ENCODE measurements at places on chromosomes 7 and 10.
A peak's percentile ranks its signal among the peaks of the same experiment; 100 is the strongest.

GRCh38 chr10:105063796-105064195, 422.7 kb downstream of the SORCS3 start:
- H3K36me3 ChIP-seq, result no peaks in the 10 kb centered on the region
- no peaks in the 10 kb centered on the region for H3K4me1 ChIP-seq
- H3K27me3 ChIP-seq, result no peaks in the 10 kb centered on the region
- no peak for DNase-seq
- H3K4me3 ChIP-seq, result no peak overlapping the region
- no peak overlapping the region for H3K27ac ChIP-seq

DNA sequence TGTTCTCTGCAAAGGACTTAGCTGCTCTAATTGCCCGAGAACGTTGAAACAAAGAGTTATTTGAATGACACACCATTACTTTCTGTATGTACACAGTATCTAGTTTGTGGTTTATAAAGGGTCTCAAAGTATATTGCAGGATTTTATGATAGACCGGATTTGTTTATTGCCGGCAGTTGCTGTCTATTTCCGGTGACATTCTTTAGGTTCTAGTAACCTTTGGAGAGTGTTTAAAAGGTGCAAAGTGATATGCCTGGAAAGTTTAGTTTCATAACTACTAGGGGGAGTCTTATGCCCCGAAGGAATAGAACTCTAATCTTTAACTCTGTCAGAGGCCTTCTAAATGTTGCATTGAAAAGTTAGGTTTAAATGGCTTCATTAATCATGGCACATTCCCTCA, 63.8 kb downstream of the PAPSS2 start:
- H3K4me1 ChIP-seq, result no peaks in the 10 kb centered on the region
- no peak overlapping the region for H3K4me3 ChIP-seq
- no peaks in the 10 kb centered on the region for H3K36me3 ChIP-seq
- no peak overlapping the region for H3K27ac ChIP-seq
- no peaks in the 10 kb centered on the region for H3K27me3 ChIP-seq

DNA sequence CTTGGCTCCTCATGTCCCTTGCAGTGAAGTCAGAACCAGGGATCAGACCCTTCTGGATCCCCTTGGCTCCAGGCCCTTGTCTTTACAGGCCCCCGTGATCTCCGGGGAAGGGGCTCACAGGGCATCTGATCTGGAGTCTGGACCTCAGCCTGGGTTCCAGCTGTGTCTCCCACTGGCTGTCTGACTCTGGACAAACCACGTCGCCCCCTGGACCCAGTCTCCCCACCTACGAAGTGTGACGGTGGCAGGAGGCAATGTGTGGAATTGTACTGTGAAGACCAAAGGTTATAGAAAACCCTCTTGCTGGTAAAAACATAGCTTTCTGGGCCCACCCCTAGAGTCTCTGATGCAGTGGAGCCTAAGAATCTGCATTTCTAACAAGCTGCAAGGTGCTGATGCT, 15.5 kb upstream of the C10orf71 start:
- H3K4me3 ChIP-seq, result no peak overlapping the region
- H3K36me3 ChIP-seq, result no peaks in the 10 kb centered on the region
- H3K27me3 ChIP-seq, result no peaks in the 10 kb centered on the region
- no peaks in the 10 kb centered on the region for H3K4me1 ChIP-seq
- DNase-seq, result no peak

DNA sequence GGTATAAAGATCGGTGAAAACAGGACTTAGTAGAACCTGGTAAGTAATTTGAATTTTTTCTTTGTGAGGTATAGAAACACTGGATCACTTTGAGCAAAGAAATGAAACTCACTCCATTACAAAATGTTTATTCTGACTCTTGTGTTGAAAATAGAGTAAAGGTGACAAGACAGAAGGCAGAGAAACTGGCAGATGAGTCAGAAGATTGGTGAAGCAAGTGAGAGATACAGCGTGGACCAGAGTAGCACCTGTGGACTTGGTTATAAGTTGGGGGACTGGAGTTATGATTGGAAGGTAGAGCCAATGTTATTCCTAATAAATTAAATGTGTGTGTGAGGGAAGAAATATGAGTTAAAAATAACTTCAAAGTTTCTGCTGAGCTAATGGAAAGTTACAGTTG, 620.9 kb downstream of the ZWINT start:
- H3K27me3 ChIP-seq, result no peaks in the 10 kb centered on the region
- no peaks in the 10 kb centered on the region for H3K4me1 ChIP-seq
- no peaks in the 10 kb centered on the region for H3K36me3 ChIP-seq

- H3K4me1 ChIP-seq, result no peaks in the 10 kb centered on the region
- no peak overlapping the region for H3K4me3 ChIP-seq
- no peak overlapping the region for H3K27ac ChIP-seq
Observed at GRCh38 chr7:98970016-98970615, 91.8 kb downstream of the TRRAP start.

- H3K27me3 ChIP-seq, result no peaks in the 10 kb centered on the region
- H3K27ac ChIP-seq, result no peak overlapping the region
- H3K4me1 ChIP-seq, result no peaks in the 10 kb centered on the region
- no peak overlapping the region for H3K4me3 ChIP-seq
Observed at GRCh38 chr7:10205696-10206095, 768.0 kb upstream of the PHF14 start.

DNA sequence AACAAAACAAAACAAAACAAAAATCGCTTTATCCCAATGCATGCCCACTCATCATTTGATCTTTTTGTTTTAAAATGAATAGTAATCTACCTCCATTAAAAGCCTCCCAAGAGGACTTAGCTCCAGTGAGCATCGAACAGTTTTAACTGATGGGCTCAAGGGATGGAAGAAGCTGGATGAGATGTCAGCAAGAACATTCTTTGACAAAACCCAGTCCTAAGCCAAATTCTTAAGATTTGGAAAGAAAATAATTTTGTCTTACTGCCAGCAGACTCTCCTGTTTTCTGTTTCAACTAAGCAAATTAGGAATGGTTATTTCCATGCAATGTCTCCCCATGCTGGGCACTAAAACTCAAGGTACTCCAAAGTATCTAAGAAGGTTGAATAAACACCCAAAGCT, 127.3 kb downstream of the RNLS start:
- no peaks in the 10 kb centered on the region for H3K36me3 ChIP-seq
- H3K4me1 ChIP-seq, result no peaks in the 10 kb centered on the region
- H3K27me3 ChIP-seq, result no peaks in the 10 kb centered on the region

DNA sequence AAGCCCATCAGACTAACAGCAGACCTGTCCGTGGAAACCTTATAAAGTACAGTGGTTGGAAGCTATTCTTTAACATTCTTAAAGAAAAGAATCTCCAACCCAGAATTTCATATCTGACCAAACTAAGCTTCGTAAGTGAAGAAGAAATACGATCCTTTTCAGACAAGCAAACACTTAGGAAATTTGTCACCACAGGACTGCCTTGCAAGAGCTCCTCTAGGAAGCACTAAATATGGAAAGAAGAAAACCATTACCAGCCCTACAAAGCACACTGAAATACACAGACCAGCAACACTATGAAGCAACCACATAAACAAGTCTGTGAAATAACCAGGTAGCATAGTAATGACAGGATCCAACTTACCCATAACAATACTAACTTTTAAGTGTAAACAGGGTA, 177.7 kb upstream of the PRSS1 start:
- H3K27me3 ChIP-seq, result peaks cover 13% of the 10 kb centered on the region
- H3K36me3 ChIP-seq, result no peaks in the 10 kb centered on the region
- no peak overlapping the region for H3K27ac ChIP-seq
- no peak overlapping the region for H3K4me3 ChIP-seq
- no peak for DNase-seq
- no peaks in the 10 kb centered on the region for H3K4me1 ChIP-seq

DNA sequence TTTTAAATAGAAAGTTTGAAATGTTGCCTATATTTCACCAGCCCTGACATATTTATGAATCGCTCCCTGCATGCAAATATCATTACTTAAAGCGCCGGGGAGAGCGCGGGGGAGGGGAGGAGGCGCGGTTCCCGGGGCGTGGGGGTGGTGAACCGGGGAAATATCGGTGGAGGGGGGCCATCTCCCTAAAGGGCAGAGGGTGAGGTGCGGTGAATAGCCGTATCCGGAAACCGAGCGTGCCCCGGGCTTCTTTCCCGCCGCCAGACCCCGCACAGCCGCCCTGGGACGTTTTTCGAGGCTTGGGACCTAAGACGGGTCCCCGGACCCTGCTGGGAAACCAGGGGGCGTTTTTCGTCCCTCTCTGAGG, 6.9 kb upstream of the ZNF503 start:
- peak overlapping the region; percentile 89 for H3K4me3 ChIP-seq
- H3K27me3 ChIP-seq, result no peaks in the 10 kb centered on the region
- H3K36me3 ChIP-seq, result no peaks in the 10 kb centered on the region
- no peak for DNase-seq

- peak overlapping the region; percentile 52 for H3K27ac ChIP-seq
- H3K4me1 ChIP-seq, result no peaks in the 10 kb centered on the region
- H3K27me3 ChIP-seq, result no peaks in the 10 kb centered on the region
- DNase-seq, result no peak
Observed at GRCh38 chr7:38311329-38311937, 38.0 kb upstream of the TARP start.

- no peak overlapping the region for H3K27ac ChIP-seq
- H3K27me3 ChIP-seq, result no peaks in the 10 kb centered on the region
- H3K4me1 ChIP-seq, result no peaks in the 10 kb centered on the region
Observed at GRCh38 chr7:93957767-93958166, 36.2 kb downstream of the GNG11 start.

DNA sequence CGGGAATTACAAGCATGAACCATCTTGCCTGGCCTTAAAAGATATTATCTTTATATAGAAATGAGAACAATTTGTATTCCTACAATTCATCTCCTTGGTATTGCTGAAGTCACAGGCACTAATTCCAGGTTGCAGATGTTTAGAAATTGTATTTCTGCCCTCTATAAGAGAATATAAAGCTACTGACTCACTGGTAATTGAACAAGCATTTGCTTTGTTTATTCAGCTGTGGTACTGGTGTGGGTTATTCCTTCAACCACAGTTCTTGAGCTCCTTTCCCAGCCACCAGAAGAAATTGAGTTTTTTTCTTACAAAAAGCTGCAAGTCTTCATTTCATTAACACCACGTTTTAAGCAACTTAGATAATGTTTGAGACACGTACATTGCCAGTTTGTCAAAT, 29.0 kb upstream of the MPP7 start:
- peaks cover 2% of the 10 kb centered on the region for H3K4me1 ChIP-seq
- H3K4me3 ChIP-seq, result no peak overlapping the region

- H3K27ac ChIP-seq, result no peak overlapping the region
- no peaks in the 10 kb centered on the region for H3K4me1 ChIP-seq
- no peak for DNase-seq
- H3K4me3 ChIP-seq, result no peak overlapping the region
- H3K27me3 ChIP-seq, result no peaks in the 10 kb centered on the region
Observed at GRCh38 chr10:103175580-103176285, 17.3 kb downstream of the NT5C2 start.

DNA sequence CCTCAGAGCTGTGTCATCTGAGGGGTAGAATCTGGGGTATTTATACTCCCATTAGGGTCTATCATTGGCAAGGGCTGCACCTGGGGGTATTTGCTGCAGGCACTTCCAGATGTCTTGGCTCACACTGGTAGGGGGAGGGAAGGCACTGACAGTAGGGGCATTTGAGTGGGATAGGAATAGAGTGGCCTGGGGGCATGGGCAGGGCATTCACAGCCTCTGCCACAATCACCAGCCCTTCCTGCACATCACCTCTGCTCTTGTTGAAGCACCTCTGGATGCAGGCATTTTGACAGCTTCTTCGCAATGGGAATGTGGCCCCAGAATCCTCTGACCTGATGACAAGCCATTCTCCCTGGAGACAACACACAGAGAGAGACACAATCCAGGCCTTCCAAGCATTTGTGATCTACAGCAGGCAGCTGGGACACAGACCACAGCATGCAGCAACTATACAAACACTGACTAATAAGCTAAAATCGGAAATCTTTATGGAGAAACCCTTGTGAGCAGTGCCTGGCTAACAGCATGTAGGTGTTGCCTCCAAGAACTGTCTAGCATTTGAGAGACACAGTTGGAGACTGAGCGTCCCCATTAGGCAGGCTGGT, 178.5 kb downstream of the KCNMA1 start:
- H3K27me3 ChIP-seq, result no peaks in the 10 kb centered on the region
- H3K4me1 ChIP-seq, result no peaks in the 10 kb centered on the region
- H3K4me3 ChIP-seq, result no peak overlapping the region
- no peak for DNase-seq
- H3K36me3 ChIP-seq, result no peaks in the 10 kb centered on the region
- no peak overlapping the region for H3K27ac ChIP-seq

DNA sequence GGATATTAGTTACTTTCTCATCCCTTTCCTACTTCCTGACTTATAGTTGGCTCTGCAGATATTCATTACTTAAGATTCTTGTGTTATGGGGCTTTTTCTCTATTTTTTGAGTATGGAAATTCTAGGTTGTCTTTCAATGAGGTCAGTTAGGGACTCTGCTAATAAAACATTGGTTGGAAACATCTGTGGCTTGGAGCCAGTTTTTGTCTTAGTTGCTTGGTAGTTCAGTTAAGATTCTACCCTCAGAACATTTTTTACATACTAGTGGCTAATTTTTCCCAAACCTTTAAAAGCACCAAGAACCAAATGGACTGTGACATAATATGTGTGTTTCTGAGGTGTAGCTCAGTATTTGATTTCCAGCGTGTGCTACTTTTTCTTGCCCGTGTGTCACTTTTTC, 305.6 kb upstream of the FZD1 start:
- no peaks in the 10 kb centered on the region for H3K27me3 ChIP-seq
- no peaks in the 10 kb centered on the region for H3K36me3 ChIP-seq
- H3K4me1 ChIP-seq, result no peaks in the 10 kb centered on the region
- no peak overlapping the region for H3K27ac ChIP-seq
- no peak overlapping the region for H3K4me3 ChIP-seq

- H3K4me3 ChIP-seq, result no peak overlapping the region
- peaks cover 39% of the 10 kb centered on the region for H3K4me1 ChIP-seq
- H3K36me3 ChIP-seq, result no peaks in the 10 kb centered on the region
- H3K27me3 ChIP-seq, result no peaks in the 10 kb centered on the region
Observed at GRCh38 chr10:5538892-5539651, 14.3 kb downstream of the CALML3 start.

DNA sequence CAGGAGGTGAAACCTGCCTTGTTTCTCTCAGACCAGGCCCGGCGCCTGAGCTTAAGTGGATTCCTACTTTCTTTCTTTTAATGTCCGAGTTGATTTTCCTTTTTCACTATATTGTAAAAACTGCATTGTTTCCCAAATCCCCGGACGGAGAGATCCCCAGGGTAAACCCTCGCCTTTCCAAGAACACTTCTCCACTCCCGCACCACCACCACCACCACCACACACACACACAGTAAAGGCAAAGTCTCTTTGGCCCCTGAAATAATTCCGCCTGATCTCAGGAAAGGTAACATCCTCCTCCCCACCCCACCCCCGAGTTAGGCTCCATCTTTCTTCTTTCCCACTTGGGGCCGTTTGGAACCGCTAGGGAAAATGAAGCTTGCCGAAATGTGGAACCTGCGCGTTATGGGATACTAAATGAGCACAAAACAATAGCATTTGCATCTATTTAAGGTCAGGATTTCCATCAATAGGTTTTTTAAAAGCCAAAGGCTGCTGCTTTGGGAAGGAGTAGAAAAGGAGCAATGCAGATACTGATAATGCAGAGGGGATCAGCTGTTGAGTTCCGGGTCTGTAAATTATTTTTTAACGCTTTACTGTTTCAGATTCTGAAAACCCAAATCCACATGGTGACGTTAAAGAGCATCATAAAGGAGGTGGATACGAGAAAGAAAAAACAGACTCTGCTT, 2.5 kb downstream of the HPSE2 start:
- H3K27ac ChIP-seq, result peak overlapping the region; percentile 50
- H3K27me3 ChIP-seq, result peaks cover 98% of the 10 kb centered on the region
- H3K36me3 ChIP-seq, result no peaks in the 10 kb centered on the region
- no peak for DNase-seq
- H3K4me3 ChIP-seq, result peak overlapping the region; percentile 70

Measured in esophagus squamous epithelium (tissue), 5 donors.